NCI-H2029 treated with DMSO at 0.1 percent for 48 hours (cell line): ENCODE measurements at places on chromosomes 6 and 20.

GRCh38 chr6:36927691-36928546 is 26.6 kb upstream of the PI16 start:
- no peak for DNase-seq

DNA sequence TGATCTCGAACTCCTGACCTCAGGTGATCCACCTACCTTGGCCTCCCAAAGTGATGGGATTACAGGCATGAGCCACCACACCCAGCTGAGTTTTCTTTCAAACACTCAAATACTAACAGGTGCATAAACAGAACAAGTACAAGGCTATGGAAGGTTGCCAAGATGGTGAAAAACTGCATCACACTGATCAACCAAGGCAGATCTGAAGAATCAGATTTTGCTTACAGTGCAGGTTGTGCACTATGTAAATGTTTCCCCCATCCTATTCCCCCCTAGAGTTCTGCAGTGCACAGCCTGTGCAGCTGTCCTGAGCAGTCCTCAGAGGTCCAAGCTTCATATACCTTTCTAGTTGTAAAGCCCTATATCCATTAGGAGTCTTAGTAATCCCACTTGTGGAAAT is 73.0 kb downstream of the GFRA4 start:
- peak; percentile 18 for DNase-seq

DNA sequence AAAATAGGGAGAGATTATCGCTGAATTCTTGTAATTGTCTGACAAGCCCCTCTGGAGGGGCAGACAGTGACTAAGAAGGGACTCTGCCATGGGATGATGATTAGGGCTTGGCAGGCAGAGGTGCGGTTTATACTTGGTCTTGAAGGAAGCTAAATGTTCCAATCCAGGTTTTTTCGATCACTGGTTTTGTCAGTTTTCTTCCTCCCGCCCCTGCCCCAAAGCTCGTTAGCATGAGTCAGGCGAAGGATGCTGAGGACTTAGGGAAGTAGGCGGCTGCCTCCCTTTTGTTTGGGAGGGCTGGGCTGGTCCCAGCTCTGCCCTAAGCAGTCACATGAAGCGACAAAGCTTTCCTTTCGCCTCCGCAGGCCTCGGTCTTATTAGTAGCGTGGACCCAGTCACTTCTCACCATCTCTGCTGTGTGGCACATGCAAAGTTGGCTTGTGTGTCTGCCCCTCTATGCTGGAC is 314.2 kb downstream of the CDC5L start:
- DNase-seq = no peak

- DNase-seq = no peak
Observed at GRCh38 chr6:109029313-109029712, 65.3 kb downstream of the SESN1 start.

DNA sequence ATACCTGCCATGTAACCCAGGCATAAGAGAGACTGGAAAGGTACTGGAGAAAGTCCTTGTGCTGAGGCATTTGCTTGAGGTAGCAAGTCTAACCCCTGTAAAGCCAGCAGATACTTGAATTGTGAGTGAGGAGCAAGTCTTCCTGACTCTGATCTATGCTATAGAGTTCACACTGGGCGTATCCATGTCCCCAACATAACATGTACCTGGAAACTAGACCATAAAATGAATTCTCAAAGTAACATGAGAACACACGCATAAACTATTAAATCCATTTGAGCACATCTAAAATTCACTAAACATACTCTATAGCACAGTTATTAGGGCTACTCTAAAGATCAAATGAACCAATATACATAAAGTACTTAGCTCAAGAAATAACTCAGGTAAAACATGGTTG is 2.0 kb downstream of the NHSL1 start:
- no peak for DNase-seq

DNA sequence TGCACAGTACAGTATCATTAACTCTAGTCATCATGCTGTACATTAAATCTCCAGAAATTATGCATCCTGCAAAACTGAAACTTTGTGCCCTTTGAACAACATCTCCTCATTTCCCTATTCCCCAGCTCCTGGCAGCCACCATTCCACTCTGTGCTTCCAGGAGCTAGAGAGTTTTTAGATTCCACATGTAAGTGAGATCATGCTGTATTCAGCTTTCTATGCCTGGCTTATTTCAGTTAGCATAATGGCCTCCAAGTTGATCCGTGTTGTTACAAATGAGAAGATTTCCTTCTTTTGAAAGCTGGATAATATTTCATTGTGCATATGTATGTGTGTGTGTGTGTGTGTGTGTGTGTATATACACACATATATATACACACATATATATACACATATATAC is 86.9 kb upstream of the SLC24A3 start:
- DNase-seq = no peak

- no peak for DNase-seq
Observed at GRCh38 chr6:6973721-6974120, 134.0 kb upstream of the RREB1 start.

DNA sequence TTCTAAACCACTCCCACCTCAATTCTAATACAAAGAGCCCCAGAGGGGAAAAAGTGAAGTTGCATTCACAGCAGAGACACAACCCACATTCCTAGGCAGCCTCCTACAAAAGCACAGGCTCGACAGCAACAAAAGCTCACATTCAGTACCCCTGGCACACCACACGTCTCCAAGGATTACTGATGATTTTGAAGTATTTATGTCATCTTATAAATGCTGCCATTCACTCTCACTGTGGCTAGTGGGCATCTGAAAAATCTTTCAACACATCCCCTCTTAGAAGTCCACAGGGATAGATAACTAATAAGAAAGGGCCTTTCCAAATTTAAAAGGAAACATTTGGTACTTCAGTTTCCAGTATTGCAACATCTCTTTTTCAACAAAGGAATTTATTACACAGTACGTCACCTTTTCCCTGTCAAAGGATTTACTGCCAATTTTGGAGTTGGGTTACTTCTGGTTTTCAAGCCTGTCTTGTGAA is 146.7 kb downstream of the TASP1 start:
- no peak for DNase-seq

- no peak for DNase-seq
Observed at GRCh38 chr6:44608175-44608574, 220.7 kb downstream of the CDC5L start.

DNA sequence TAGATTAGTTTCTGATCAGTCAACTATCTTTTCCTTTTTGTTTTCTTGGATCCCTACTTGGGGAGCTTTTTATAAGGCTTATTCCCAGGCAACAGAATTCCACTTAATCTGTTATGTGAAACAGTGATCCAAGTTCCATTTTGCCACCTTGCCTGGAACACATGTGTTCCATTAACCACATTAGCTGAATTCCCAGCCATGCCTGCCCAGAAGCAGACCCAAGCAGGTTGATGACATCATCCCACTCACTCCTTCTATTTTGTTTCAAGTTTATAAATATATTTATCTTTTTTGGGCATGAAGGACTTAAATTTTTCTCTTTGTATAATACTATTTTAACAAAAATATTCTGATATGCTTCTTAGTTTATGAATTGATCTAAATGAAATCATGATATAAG is 587.4 kb downstream of the GRIK2 start:
- DNase-seq = no peak

- DNase-seq = no peak
Observed at GRCh38 chr6:8325743-8326142, 109.6 kb downstream of the SLC35B3 start.

DNA sequence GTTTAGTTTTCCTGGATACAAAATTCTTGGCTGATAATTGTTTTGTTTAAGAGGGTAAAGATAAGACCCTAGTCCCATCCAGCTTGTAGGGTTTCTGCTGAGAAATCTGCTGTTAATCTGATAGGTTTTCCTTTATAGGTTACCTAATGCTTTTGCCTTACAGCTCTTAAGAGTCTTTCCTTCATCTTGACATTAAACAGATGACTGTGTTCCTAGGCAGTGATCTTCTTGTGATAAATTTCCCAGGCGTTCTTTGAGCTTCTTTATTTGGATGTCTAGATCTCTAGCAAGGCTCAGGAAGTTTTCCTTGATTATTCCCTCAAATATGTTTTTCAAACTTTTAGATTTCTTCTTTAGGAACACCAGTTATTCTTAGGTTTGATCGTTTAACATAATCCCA is 134.0 kb downstream of the MAP3K4 start:
- no peak for DNase-seq

GRCh38 chr20:36197271-36197670 is 39.0 kb upstream of the AAR2 start:
- no peak for DNase-seq

- DNase-seq = no peak
Observed at GRCh38 chr20:17849138-17849900, 119.3 kb downstream of the SNX5 start.

GRCh38 chr20:20752712-20753111 is 40.3 kb upstream of the RALGAPA2 start:
- DNase-seq = no peak

GRCh38 chr6:164928728-164929407 is 380.5 kb downstream of the C6orf118 start:
- DNase-seq = no peak

DNA sequence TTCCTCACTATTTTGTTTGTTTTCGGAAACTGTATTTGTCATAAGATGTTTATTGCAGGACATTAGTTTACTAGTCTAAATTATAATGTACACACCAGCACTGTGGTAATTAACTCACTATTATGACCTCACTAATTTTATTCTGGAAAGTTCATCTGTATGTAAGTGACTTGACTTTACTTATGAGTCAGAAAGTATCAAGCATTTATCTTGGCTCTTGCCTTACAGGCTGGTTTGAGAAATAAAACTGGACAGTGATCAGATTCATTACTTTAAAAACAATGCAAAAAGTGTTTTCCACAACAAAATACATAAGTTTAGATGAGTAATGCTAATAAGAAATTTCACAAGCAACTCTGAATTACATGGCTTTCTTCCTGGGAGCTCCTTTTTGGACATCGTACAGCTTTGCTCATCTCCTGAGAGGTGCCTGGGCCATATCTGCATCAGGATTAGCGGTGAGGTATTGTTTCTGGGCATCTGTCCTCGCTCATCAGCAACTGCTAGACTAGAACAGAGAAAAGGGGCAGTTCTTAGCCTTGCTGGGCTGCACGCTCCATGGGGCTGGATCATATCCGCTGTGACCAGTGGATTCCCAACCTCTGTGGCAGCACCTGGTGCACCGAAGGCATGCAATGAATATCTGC is 179.8 kb downstream of the SOD2 start:
- no peak for DNase-seq

DNA sequence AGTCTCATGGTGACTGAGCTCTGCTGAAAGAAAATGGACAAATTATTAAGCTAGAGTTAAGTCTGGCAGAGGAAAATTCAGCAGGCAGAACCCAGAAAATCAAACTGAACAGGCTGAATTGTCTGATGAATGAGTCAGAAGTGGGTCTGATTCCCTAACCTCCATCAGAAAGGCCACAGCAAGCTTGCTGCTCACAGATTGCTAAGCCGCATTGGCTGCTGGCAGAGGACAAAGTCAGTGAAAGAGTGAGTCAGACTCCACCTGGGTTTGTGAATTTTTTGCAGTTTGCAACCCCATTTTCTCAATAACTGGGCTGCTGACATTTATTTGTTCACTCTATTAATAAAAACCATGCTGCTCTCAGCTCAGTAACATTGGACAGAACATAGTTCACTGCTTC is 191.3 kb downstream of the EPM2A start:
- no peak for DNase-seq

DNA sequence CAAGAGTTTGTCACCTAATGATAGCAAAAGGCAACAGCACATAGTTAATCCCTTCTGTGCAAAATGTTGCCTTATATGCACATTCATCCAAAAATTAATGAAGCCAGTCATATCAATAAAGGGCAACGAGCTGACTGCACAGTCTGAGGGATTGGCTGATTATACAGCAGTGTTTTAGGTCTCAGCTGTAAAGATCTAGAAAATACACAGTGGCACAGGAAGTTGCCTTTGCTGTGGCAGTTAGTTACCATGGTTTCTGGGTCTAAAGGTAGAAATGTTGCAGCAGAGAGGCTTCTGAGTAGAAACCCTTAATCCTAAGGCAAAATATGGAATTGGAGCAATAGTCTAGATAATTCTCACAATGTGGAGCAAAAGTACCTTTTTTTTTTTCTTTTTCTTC is 89.7 kb downstream of the SMPDL3A start:
- no peak for DNase-seq

DNA sequence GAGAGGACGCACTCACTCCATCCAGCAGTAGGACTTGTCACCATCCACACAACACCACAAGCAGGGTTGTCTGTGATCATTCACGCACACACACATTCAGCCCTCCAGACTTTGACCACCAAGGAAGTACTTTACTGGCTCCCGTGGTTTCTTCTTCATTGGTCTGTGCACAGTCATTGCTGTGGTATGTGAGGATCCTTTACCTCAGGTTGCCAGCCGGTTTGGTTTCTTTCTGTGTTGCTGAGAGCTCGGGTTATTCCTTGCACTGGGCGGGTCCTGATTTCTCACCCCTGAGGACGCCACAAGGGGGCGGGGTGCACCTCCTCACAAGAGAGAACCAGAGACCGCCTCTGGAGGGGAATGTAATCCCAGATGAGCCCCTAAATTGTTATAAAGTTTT is 11.2 kb downstream of the SLC35A1 start:
- no peak for DNase-seq

DNA sequence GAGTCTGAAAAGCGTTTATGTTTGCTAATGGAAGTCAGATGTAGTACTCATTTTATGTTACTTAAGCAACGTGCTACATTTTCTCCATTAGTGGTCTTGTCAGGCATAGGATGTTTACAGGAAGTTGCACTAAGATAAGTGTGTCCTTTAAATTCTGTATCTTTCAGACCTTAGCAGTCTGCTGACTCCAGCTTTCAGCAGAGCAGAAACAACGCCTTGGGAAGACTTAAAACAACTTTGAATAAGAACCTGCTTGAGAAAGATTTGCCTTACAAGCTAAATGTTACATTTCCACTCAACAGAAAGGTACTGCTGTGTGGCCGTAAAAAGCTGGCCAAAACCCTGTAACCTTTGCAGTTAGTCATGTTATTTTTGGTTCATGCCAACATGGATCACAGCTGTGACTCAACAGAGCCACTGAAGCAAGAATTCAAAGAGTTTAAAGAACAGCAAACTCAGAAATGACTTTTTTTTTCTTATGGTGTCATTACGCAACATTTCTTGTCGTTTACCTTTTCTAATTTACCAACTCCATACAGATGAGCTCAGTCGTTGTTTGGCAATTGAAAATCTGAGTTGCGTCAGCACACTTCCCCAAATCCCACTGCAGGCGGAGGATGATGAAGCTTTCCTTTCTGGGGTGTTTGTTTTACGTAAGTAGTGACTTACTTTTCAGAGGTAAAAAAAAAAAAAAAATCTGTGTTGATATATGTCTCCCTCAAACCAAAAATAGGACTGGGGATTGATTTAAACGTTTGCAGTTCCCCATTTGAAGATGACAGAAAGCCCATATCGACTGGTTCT is 27.9 kb upstream of the BMP6 start:
- DNase-seq = no peak

GRCh38 chr20:40637176-40637575 is 51.9 kb downstream of the MAFB start:
- DNase-seq = no peak

GRCh38 chr6:91240878-91241603 is 654.2 kb upstream of the MAP3K7 start:
- no peak for DNase-seq

GRCh38 chr6:157144859-157145568 is 178.3 kb downstream of the TMEM242 start:
- no peak for DNase-seq

GRCh38 chr6:136644597-136644952 is 94.4 kb upstream of the MAP7 start:
- DNase-seq = no peak
